ENCODE measurements at places on chromosomes 11 and 22.
A peak's percentile ranks its signal among the peaks of the same experiment; 100 is the strongest.

DNA sequence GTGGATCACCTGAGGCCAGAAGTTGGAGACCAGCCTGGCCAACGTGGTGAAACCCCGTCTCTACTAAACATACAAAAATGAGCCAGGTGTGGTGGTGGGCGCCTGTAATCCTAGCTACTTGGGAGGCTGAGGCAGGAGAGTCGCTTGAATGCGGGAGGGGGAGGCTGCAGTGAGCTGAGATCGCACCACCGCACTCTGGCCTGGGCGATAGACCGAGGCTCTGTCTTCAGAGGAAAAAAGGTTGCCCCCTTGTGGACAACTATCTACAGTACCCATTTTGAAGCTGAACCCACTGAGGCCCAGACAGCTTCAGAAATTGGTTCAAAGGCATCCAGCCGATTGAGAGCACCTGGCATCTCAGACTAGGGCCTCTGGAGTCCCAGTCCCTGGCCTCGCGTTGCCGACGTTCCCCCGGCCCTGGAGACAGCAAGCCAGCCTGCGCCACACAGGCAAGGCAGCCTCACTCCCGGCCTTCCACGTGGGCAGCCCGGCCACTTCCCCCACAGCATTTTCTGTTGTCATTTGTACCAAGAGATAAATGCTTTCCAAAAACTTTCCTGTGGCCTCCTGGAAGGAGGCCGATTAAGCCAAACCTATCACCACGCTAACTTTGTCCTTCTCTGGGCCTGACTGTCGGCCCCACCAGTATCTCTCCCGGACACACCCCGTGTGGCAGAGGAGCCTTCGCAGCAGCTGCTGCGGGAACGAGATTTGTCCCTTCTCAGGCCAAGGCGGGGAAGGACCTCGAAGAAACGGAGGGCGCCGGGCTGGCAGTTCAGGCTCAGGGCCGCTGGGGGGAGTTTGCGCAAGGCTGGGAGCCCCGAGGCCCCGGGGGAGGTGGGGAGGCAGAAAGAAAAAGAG lies 82.8 kb downstream of the FLI1 start:
- no peak for DNase-seq

DNA sequence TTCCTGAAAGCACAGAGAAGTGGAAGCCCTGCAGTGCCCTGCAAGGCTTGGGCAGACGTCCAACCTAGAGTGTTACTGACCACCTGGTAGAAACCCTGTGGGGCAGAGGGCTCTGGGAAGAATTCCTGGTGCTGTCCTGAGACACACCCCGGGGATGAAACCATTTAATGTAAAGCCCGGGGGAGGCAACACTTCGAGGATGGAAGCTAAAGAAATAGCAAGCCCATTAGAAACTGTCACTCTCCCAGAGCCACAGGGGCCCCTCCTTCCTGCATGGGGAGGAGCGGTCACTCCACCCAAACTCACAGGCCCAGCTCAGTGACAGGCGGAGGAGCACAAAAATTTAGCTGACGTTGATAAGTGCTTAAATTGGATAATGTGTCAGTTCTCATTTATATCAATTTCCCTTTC lies 57.6 kb downstream of the NRXN2 start:
- no peak for DNase-seq

- DNase-seq: no peak
These were observed 125.6 kb downstream of the DSCAML1 start for GRCh38 chr11:117671370-117671769.

DNA sequence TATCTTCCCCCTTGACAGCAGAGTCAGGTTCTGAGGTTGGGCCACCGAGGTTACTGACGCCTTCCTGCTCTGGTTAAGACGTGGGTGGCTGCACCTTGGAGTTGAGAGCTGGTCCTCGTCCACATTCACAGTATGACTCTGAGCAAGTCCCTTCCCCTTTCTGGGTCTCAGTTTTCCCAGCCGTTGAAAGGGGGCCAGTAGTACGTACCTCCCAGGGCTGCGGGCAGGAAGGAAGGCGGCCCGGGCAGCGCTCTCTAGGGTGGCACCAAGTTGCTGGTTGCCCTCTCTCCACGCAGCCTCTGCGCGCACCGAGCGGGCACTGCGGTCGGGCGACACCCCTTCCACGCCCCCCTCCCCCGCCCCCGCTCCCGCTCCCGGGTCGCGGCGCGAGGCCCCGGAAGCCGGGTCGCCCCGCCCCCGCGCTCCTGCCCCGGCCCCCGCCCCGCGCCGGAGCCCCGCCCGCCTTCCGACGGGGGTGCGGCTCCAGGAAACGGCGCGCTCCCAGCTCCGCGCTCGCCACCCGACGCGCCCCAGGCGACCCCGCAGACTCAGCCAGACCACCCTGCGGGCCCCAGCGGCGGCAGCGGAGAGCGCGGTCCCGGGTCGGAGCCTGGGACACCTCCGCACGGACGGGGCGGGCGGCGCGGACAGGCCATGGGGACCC lies at the start of gene EHBP1L1:
TSS of gene EHBP1L1 (plus strand) at position 486 of the 664 bp plus-strand sequence. CDS start 250 bp downstream, outside the sequence.
- DNase-seq: peak; percentile 91

DNA sequence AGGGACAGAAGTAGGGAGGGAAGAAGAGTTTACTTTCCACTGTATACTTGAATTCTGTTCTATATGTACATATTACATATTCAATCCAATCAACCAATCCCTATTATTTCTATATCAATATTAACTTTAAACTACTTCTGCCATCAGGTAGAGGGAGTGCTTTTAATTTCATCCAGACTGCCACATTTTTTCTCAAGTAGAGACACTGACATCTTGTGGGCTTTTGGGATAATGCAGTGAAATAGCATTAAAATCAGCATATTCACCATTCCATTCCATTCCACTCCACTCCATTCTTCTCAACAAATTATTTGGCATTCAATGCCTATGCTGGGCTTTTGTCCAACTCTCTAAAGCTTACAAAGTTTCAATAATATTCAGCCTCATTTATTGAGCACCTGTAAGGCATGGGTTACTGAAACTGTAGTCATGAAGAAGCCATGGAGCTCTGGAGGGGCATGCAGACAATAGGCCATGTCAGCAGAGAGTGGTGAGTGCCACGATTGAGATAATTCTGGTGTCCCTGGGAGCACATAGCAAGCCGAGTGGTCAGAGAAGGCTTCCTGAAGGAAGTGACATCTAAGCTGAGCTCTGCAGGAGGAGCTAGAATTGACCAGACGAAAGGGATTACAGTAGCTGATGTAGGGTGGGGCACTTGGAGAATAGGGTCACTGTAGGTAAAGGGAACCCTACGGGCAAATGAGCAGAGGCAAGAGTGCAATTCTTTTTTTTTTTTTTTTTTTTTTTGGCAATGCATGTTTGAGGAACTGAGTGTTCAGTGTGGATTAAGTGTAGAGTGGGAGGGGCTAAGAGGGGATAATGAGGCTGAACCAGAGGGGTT lies 12.8 kb upstream of the CLPB start:
- no peak for DNase-seq

DNA sequence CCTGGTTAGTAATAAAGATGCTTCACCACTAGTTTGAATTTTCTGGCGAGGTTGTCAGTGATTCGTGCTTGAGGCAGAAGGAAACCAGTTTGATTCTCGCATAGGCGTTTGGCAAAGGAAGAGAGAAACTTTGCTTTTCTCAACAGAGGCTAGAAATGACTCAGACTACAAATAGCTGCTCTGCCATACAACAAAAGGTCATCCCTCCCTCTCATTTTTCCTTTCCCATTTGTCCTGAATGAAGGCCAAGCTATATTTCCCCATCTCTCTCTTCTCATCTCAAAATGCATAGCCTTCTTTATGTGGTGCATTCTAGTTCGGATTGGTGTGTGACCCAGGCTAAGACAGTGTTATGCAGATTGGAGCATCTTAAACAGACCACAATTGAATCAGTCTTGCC lies 741.4 kb downstream of the NTM start:
- no peak for DNase-seq

DNA sequence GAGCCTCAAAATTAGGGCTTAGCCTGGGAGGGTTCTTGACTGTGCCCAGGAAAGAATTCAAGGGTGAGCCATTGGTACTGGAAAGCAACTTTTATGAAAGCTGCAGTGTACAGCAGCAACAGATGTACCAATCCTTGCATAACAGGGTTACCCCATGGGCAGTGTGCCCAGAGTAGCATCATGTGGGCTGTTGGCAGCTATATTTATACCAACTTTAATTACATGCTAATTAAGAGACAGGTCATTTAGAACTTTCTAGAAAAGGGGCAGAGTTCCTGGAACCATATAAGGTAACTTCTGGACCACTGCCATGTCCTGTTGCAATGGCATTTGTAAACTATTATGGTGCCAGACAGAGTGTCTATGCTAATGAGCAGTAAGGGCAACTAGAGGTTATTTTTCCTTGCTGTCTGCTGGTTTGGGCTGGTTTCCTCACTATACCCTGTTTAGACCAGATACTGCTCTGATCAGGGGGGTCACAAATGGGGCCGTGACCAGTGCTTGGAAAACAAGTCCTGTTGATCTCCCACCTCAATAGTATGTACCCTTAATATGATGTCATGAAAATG lies 1120.5 kb upstream of the RAG2 start:
- DNase-seq: no peak

GRCh38 chr11:103085758-103086365 lies 6.1 kb downstream of the DCUN1D5 start:
- no peak for DNase-seq

- DNase-seq: no peak
These were observed 14.9 kb downstream of the KBTBD3 start for GRCh38 chr11:106061954-106062949.

DNA sequence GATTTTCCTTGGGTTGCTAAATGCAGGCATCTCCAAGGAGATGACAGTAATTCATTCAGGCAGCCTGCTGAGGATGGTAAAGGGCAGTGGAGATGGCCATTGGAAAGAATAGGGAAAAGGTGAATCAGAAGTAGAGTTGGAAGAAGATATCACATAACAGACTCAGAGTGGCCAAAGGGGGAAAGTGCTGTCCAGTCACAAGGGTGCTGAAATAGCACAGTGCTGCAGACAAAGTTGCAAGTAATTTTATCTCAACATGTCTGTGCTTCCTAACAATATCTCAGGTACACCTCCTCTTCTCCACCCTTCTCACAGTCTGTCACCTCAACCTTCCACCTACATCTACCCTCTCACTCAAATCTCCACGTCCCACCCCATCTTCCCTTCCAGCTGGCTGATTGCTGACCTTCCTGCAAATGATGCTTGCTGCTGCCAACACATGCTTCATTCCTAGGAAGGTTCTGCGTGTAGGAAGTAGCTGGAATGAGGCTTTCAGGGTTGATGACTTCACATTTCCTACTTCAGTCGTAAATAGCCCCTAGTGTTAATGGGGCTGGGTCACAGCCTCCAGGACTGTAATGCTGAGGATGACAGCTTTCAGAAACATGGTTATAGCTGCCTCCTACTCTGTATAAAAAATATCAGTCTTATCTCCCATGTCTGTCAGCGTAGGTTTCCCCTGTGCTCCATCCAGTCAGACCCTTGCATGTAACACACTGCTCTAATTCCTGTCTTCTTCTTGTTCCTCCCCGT lies 123.9 kb downstream of the CTNND1 start:
- no peak for DNase-seq

- no peak for DNase-seq
These were observed 7.8 kb downstream of the BCR start for GRCh38 chr22:23187871-23188700.

GRCh38 chr11:34633990-34634693 lies 13.2 kb downstream of the EHF start:
- DNase-seq: no peak

- DNase-seq: no peak
These were observed 36.6 kb downstream of the DCUN1D5 start for GRCh38 chr11:103055221-103055890.

- no peak for DNase-seq
These were observed 72.7 kb upstream of the PITPNB start for GRCh38 chr22:27991586-27992293.

- no peak for DNase-seq
These were observed 355.9 kb upstream of the TENM4 start for GRCh38 chr11:79796704-79797103.

DNA sequence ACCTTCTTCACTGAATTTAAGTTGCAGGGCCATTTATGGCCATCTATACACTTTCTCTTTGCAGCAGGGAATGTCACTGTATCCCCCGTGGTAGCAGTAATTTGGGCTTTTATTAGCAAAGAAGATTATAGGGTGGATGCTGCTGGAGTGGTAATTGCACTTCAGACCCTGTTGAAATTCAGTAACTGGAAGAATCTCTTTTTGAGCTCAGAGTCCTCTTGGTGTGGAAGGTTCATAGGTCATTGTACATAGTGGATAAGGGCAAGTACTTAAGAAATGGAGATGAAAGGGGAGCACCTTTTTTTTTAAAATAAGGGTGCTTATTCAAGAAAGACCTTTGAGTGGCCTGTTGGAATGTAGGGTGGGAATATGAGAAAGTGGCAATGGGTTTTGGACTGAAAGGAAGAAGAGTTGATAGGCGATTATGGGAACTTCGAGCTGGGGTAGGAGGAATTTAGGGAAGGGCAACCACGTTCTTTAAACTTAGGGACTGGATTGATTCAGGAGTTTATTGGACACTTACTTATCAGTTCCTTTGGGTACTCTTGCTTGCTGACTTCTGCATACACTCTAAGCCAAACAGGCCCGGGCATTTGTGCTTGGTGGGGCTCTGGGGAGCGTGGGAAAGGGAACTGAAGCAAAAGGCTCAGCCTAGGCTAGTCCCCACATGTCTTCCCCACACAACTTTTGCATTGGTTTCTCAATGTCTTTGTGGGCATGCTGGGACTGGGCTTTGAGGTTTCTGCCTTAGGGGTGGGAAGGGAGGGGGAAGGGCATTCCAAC lies 26.5 kb downstream of the CTNND1 start:
- DNase-seq: no peak
